ENCODE measurements at places on chromosomes 6 and 20.

GRCh38 chr6:11616200-11616611, 78.7 kb downstream of the TMEM170B start:
- DNase-seq = no peak

GRCh38 chr6:160428818-160429619, 80.8 kb downstream of the SLC22A3 start:
- no peak for DNase-seq

- no peak for DNase-seq
Observed at GRCh38 chr20:58715801-58716475, 23.3 kb downstream of the NPEPL1 start.

- no peak for DNase-seq
Observed at GRCh38 chr6:35259948-35260590, 534 bp downstream of the ZNF76 start.

DNA sequence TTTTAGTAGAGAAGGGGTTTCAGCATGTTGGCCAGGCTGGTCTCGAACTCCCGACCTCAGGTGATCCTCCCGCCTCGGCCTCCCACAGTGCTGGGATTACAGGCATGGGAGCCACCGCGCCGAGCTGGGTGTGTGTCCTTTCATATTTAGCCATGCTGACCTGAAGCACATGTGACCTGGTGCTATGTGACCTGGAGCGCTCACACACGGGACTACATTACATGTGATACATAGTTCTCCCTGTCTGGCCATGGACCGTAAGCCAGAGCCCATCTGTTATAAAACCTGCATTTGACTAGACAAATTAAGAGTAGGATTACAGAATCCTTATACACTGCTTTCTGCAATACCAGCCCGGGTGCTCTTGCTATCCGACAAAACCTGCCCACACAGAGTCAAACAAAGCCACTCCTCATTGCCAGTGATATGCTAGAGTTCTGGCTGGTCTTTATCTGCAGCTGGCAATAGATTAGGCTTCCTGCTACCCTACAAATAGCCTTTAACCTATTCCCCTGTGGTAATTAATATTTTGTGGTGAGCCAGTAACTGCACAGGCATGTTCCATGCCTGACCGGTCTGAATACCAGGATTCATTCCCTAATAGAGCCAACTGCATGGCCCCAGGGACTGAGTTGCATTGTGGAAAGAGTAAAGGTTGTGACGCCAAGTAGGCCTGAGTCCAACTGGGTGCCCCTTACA, 26.3 kb upstream of the FAM50B start:
- DNase-seq = no peak

DNA sequence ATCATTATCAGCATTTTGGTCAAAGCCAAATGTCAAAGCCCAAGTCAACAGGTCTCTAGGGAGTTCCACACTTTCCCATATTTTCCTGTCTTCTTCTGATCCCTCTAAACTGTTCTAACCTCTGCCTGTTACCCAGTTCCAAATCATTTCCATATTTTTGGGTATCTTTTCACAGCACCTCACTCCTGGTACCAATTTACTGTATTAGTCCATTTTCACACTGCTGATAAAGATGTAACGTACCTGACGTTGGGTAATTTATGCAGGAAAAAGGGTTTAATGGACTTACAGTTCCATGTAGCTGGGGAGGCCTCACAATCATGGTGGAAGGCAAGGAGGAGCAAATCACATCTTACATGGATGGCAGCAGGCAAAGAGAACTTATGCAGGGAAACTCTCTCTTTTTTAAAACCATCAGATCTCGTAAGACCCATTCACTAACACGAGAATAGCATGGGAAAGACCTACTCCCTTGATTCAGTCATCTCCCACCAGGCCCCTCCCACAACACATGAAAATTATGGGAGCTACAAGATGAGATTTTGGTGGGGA, 143.4 kb downstream of the PTPRK start:
- DNase-seq = no peak

DNA sequence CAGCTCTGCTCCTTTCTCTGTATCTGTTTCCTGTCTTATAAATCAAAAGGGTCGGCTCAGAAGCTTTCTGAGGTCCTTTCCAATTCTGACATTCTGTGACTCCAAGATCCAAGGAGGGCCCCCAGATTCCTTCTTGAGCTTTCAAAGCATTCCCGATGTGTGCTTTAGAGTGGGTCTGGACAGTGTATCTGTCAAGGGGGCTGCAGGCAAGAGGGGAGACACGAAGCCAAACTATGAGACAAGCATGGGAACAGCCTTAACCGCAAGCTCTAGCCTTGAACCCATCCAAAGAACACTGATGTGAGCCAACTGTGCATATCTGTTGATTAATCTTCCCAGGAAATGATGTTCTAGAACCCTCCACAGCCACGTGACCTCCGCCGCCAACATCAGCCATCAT, 73.8 kb downstream of the TSHZ2 start:
- DNase-seq = no peak

DNA sequence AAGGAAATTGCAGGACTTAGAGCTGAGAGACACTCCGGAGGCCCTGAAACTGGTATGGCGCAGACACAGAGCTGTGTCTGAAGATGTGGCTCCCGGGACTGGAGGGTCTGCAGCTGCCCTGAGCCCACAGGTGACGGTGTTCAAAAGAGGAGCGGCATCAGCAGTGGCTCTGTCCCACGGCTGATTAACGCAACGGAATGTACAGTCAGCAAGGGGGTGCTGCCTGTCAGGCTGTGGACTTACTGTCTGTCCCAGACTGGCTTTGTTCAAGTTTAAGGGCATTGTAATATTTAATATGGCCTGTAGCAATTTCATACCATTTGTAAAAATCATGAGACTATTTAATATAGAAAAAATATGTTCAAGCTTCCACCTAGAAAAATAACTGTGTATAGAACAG, 228.0 kb upstream of the TAB2 start:
- DNase-seq = no peak

DNA sequence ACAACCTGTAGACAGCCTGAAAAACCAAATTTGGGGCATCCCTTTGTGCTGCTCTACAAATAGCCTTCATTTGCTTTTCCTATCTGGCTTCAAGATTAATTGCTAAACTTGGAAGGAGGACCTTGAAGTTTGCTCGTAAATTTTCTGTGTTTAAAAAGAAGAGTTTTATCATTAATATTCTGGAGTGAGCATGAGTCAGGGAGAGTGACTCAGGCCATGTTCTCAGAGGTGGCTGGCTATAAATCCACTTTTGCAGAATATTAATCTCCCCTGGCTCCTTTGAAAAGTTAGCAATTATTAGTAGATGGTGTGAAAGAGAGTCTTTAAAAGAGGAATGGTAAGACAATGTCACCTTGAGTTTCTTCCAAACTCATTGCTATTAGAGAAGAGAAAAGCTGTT, 91.0 kb downstream of the ANKEF1 start:
- no peak for DNase-seq

DNA sequence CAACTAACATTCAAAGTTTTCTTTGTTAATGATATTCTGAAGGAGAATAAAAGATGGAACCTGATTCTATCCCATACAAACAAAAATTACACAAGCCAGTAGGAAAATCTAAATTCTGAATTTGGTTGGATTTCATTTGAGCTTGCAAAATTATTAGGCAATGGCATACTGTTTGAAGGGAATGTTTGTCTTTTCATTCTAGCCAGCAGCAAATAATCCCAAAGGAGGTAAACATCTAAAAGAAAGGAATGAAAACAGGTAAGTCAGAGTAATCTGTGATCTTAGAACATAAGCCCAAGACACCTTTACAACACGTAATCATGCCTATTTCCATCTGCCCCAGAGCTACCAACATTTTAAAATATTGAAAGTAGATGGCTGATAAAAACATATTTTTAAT, 482.1 kb upstream of the CITED2 start:
- no peak for DNase-seq

DNA sequence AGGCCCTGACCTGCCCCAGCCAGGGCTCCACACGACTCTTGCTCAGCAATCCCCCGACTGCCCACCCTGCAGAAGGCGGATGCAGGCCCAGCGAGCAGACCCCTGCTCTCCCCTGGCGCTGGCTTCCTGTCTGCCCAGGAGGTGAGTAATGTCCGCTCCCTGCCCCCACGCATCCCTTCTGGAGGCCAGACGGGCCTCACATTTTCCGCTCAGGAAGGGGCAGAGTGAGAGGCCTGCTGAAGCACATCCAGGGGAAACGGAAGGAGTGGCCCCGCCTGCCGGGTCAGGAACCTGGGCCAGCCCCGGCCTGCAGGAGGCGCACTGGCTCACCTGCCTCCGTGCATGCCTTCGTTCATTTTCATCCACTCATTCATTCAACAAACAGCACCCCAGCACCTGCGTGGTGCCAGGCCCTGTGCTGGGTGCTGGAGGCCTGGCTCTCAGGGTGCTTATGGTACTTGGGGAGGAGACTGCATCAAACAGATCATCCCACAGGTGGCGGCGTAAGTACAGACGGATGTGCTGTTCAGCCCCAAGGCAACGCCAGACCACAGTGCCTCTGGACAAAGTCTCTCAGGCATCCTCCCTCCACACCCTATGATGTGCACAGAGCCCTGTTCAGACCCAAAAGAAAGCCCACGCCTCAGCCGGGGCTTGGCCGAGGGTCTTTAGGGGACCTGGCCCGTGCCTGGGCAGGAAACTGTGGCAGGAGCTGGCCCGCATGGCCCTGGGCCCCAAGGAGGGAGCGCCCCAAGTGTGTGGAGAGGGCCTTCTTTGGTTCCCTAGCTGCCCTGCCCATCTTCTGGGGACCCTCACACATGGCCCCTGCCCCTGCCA, 112.1 kb downstream of the ASXL1 start:
- no peak for DNase-seq

- DNase-seq = no peak
Observed at GRCh38 chr6:145022199-145022796, 713.0 kb downstream of the EPM2A start.

GRCh38 chr20:38217791-38218565, 42.6 kb downstream of the KIAA1755 start:
- DNase-seq = no peak

DNA sequence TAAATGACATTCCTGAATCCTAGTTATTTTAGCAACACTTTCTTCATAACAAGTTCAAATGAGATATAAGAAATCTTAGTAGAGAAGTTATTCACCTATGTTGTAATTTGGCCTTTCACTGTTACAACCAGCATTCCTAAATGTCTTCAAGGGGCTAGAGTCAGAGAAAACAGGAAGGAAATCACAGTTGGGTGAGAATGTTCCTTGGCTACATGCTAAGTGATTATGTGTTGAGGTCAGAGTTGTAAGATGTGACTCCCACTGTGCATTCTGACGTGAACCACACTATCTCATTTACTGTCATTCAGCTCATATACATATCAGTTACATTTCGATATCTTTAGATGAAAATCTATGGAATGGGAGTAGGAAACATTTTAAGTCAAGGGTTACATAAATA, 51.0 kb upstream of the MLIP start:
- DNase-seq = no peak
